ENCODE measurements at places on chromosomes 6 and 20. TPM values are rescaled to one million over a fixed set of nuclear protein-coding genes. Genes with fewer than 3 reads are reported as not detected.

DNA sequence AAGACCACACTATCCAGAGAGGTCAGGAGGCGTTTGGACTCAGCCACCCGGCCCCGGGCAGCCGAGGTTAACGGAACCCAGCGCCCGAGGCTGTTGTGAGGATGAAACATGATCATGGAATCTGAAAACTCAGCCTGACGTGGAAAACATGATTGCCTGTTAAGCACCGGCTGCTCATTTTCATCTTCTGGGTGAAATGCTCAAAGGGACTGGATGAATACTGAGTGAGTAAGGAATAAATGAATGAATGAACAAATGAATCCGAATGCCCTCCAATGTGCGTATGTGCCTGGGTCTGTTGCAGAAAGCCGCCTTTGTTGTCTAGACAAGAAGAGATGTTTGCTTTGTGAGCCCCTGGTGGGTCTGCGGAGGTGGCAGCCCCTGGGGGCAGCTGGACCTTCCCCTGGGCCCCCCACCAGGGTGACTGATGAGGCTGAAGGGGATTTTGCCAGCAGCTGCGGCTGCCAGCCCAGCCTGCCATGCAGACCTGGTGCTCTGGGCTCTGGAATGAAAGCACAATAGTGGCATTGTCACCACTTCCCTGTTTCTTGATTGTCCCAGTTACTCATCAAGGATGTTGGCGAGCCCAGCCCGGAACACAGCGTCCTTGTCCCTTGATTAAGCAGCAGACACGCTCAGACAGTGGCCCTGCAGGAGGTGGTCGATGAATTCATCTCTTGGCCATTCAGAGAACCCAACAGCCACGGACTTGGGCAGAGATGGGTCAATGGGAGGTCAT lies 211.1 kb downstream of the ANKRD60 start:
- DNase-seq: no peak
- no peaks in the 10 kb centered on the region for H3K36me3 ChIP-seq
- H3K4me3 ChIP-seq: no peak overlapping the region

- H3K27me3 ChIP-seq: no peaks in the 10 kb centered on the region
- no peak overlapping the region for H3K4me3 ChIP-seq
- no peaks in the 10 kb centered on the region for H3K4me1 ChIP-seq
- DNase-seq: no peak
These were observed 429.9 kb downstream of the PKHD1 start for GRCh38 chr6:51657491-51657890.

DNA sequence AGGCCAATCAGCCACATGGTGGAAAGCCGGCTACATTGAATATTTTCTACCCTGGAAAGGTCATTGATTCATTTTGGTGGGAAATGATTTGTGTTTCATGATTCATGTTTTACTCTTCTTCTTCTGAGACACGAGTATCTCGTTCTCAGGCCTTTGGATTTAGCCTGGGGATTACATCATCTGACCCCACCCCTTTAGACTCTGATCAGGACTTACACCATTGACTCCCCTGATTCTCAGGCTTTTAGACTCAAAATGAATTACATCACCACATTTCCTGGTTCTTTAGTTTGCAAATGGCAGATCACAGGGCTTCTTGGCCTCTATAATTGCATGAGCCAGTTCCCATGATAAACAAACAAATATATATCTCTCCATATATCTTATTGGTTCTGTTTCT lies 228.8 kb downstream of the ADGRG6 start:
- no peak overlapping the region for H3K4me3 ChIP-seq
- no peaks in the 10 kb centered on the region for H3K27me3 ChIP-seq
- DNase-seq: no peak
- no peaks in the 10 kb centered on the region for H3K36me3 ChIP-seq
- no peak overlapping the region for H3K27ac ChIP-seq

DNA sequence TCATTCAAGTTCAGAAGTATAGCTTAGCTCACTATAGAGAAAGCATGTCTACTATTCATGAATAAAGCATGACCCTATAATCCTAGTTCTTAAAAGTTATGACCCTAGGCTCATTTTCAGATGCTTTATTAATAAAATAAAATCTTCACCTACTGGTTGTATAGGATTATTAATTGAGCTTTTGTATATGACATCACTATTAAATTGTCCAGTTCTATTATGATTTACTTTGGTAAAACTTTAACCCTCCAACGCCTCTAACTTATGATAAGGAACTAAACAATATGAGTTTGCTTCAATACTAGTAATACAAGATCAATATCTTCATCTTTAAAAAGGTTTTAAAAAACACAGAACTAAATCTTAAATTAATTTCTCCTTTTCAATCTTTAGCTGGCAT lies 263.4 kb upstream of the THEMIS start:
- H3K36me3 ChIP-seq: no peaks in the 10 kb centered on the region
- no peaks in the 10 kb centered on the region for H3K27me3 ChIP-seq
- no peak overlapping the region for H3K27ac ChIP-seq

The TSBP1 gene
- not detected for total RNA-seq

The ZBTB24 gene
- 21.0 TPM for total RNA-seq

DNA sequence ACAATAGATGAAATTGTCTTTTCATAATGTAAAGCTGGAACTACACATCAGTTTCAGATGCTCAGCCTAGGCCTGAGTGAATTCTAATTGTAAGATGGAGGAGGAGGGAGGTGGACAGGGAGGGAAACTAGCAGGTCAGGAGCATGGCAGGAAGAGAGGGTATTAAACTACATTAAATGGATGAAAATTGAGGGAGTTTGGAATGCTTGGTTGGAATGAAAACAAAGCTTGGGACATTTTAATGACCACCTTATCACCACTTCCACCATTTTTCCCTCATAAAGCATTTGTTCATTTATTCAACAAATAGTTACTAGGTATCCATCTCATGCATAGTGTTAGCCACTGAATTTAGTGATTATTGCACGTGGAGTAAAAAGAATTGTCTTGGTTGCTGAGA lies 65.0 kb downstream of the KIZ start:
- no peaks in the 10 kb centered on the region for H3K36me3 ChIP-seq
- H3K4me1 ChIP-seq: peaks cover 17% of the 10 kb centered on the region
- H3K27me3 ChIP-seq: no peaks in the 10 kb centered on the region
- H3K27ac ChIP-seq: peak overlapping the region; percentile 86
- no peak for DNase-seq
- 0 out of 2 replicates have a peak overlapping the region, but pooled peaks have one; percentile 8 for H3K4me3 ChIP-seq

- H3K36me3 ChIP-seq: no peaks in the 10 kb centered on the region
- H3K27ac ChIP-seq: no peak overlapping the region
- H3K4me3 ChIP-seq: no peak overlapping the region
- no peak for DNase-seq
- H3K4me1 ChIP-seq: no peaks in the 10 kb centered on the region
- no peaks in the 10 kb centered on the region for H3K27me3 ChIP-seq
These were observed 16.4 kb downstream of the GABRR1 start for GRCh38 chr6:89200706-89201215.

The TBP gene
- 20.9 TPM for total RNA-seq

The TRIM38 gene
- 0.43 TPM for total RNA-seq

The LTV1 gene
- 46.9 TPM for total RNA-seq

GRCh38 chr6:169805242-169805838 lies 53.9 kb downstream of the ERMARD start:
- H3K4me1 ChIP-seq: peaks cover 6% of the 10 kb centered on the region
- no peak for DNase-seq
- no peak overlapping the region for H3K27ac ChIP-seq

GRCh38 chr6:1597924-1598323 lies 11.8 kb upstream of the FOXC1 start:
- peaks cover 7% of the 10 kb centered on the region for H3K27me3 ChIP-seq
- no peak overlapping the region for H3K27ac ChIP-seq
- no peaks in the 10 kb centered on the region for H3K36me3 ChIP-seq

DNA sequence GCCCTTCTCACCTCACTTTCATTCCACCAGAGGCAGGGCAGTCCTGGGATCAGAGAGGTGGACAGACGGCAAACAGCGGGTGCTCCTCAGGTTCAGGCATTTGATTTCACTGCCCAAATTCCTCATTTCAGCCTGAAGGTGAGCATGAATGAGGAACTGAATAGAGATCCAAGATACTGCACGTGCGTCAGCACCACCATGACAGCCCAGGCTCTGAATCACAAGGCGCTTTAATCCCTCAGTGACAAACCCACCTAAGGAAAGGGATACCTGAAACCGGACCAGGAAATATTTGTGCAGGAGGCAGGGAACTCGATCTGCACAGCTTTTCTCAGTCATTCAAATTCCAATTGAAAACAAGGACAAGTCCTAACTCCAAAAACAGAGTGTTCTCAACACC lies 174.8 kb upstream of the HEY2 start:
- H3K36me3 ChIP-seq: no peaks in the 10 kb centered on the region
- no peaks in the 10 kb centered on the region for H3K4me1 ChIP-seq
- H3K4me3 ChIP-seq: no peak overlapping the region
- no peak for DNase-seq

- H3K36me3 ChIP-seq: no peaks in the 10 kb centered on the region
- no peak overlapping the region for H3K4me3 ChIP-seq
- no peak for DNase-seq
- H3K4me1 ChIP-seq: no peaks in the 10 kb centered on the region
- H3K27me3 ChIP-seq: no peaks in the 10 kb centered on the region
- no peak overlapping the region for H3K27ac ChIP-seq
These were observed 151.4 kb downstream of the ID4 start for GRCh38 chr6:19988555-19988954.

The SLC17A3 gene
- not detected for total RNA-seq

DNA sequence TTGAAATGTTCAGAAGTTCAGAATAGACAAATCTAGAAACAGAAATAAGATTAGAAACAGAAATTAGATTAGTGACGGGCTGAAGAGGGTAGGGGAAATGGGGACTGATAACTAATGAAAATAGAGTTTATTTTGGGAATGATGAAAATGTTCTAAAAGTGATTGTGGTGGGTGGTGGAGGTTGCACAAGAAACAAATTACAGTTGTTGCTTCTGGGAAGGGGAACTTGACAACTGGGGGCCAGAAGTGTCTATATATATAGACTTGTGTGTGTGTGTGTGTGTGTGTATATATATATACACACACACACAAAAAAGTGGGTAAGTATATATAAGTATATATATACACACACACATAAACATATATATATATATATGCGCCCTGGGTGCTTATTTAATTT lies 86.5 kb upstream of the RREB1 start:
- no peak overlapping the region for H3K4me3 ChIP-seq
- DNase-seq: no peak
- H3K27me3 ChIP-seq: no peaks in the 10 kb centered on the region
- H3K27ac ChIP-seq: no peak overlapping the region
- H3K4me1 ChIP-seq: no peaks in the 10 kb centered on the region

Measured in H1 (cell line).